ENCODE measurements at places on chromosomes 12 and 14. TPM values are rescaled to one million over a fixed set of nuclear protein-coding genes. Genes with fewer than 3 reads are reported as not detected.
A peak's percentile ranks its signal among the peaks of the same experiment; 100 is the strongest.

GRCh38 chr12:32987512-32987911 lies 90.9 kb upstream of the PKP2 start:
- no peak for DNase-seq

DNA sequence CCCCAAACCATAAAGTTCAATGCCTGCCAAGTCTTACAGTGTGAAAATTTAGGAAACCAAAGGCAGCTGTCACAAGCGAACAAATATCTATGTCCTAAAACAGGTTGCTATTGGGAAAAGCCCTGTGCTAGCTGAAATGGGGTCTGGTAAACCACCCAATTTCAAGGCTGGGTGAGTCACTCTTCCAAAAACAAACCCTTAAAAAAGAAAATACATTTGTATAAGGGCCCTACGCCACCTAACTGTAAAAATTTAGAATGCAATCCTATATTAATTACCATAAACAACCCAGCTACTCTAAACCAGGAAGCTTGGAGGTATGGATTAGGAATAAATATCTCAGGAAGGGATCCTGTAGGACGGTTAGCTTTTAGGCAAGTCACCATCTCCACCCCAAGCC lies 32.1 kb downstream of the PRMT8 start:
- no peak for DNase-seq

DNA sequence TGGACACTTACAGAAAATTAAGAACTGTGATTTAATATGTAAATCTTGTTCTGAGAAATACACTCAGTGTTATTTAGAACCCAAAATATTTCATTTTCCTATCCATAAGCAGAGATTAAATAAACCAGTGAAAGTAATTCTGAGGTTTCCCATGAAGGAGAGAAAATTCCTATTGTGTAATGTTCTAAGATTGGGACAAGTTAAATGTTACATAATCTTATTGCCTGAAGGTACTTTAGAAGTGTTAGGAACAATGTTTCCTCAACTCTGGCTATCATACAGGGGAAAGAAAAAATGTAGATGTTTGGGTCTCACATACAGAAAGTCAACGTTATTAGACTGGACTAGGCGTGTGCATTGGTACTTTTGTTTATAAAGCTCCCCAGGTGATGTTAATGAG lies 281.9 kb upstream of the SYT10 start:
- DNase-seq: no peak

HNF1A gene
- total RNA-seq: 23.8 TPM

GRCh38 chr14:56585461-56586084 lies 6.0 kb downstream of the TMEM260 start:
- no peak for DNase-seq

OR10P1 gene
- not detected for total RNA-seq

CD69 gene
- total RNA-seq: 0.53 TPM

- no peak for DNase-seq
Measured at GRCh38 chr12:22828066-22828465, 203.1 kb downstream of the ETNK1 start.

DNA sequence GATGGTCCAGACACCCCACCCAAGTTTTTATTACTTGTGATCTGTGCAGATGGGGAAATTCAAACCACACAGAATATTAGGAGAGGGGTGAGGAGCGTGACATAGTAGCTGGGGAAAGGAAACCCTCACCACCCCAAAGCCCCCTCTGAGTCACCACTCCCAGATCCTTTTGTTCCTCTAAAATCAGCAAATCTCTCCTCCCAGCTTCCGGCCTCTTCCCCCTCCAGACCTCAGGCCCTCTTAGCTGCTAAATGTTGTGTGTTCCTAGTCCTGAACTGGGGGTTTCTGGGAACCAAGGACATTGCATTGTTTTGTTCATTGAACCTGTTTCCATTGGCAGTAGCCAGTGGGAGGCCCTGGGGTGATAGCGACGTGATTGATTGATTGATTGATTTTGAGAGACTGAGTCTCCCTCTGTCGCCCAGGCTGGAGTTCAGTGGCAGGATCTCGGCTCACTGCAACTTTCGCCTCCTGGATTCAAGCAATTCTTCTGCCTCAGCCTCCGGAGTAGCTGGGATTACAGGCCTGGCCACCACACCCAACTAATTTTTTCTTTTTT lies 5.9 kb upstream of the ORAI1 start:
- DNase-seq: no peak

- DNase-seq: peak; percentile 88
Measured at GRCh38 chr14:23608454-23608853, 27.7 kb upstream of the DHRS2 start.

SRSF9 gene
- 57.8 TPM for total RNA-seq

DNA sequence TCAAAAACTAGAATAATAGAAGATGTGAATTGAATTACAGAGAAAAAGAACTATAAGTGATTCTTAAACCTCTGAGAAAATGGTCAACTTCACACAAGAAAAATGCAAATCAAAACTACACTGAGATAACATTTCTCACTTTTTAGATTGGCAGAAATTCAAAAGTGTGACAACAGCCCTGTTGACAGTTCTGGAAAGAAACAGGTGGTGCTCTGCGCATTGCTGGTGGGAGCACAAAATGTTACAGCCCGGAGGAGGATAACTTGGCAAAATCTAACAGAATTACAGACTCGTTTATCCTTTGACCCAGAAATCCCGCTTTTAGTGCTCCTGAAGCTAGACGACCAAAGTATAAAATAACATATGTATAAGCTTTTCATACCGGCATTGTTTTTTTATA lies 222.5 kb upstream of the CNTN1 start:
- DNase-seq: no peak

- no peak for DNase-seq
Measured at GRCh38 chr12:46524778-46525177, 152.2 kb upstream of the SLC38A2 start.

BAZ2A gene
- total RNA-seq: 32.2 TPM

- DNase-seq: no peak
Measured at GRCh38 chr12:46554460-46554859, 181.9 kb upstream of the SLC38A2 start.

ASIC1 gene
- total RNA-seq: 0.28 TPM

PDZRN4 gene
- 0.20 TPM for total RNA-seq

GRCh38 chr14:23093991-23094665 lies 808 bp downstream of the ACIN1 start:
- DNase-seq: peak; percentile 38

GRCh38 chr14:92352158-92352985 lies 29.4 kb downstream of the SLC24A4 start:
- no peak for DNase-seq

- no peak for DNase-seq
Measured at GRCh38 chr14:94840467-94840866, 70.6 kb upstream of the GSC start.

SERPINA10 gene
- 200 TPM for total RNA-seq

- peak; percentile 73 for DNase-seq
Measured at GRCh38 chr12:16385782-16386646, 38.6 kb downstream of the MGST1 start.

- no peak for DNase-seq
Measured at GRCh38 chr14:72638021-72638420, 255.9 kb downstream of the DPF3 start.

HVCN1 gene
- total RNA-seq: 1.5 TPM

GRCh38 chr14:37668646-37669045 lies 73.2 kb downstream of the TTC6 start:
- DNase-seq: no peak

- DNase-seq: no peak
Measured at GRCh38 chr12:57477710-57478681, 1.7 kb downstream of the ARHGAP9 start.

MGP gene
- total RNA-seq: 5.5 TPM

CLEC6A gene
- not detected for total RNA-seq

DNA sequence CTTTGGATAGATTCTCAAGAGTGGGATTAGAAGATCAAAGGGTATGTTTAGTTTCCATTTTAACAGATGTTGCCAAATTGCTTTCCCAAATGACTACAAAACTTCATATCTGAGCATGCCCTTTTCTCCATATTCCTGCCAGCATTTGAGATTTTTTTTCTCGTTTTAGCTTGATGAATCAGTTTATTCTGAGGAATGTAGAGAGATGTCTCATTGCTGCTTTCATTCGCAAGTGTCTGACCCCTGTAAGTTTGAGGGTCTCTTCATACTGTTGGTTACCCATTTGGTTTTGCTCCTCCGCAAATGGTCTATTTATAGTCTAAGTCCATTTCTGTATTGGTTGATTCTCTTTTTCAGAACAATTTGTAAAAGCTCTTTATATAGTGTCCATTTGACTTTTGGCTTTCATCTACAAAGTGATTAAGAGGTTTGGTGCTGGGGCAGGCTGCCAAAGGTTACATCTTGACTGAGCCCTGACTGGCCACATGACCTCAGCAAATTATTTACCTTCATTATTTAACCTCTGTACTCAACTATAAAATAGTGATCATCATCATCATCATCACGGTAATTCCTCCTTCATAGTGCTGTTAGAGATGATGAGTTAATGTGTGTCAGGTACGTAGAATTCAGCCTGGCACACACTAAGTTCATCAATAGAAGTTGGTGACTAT lies 33.6 kb downstream of the HCAR2 start:
- no peak for DNase-seq

SLC38A4 gene
- total RNA-seq: 518 TPM

- DNase-seq: no peak
Measured at GRCh38 chr12:57236925-57237595, 7.5 kb downstream of the SHMT2 start.

DNA sequence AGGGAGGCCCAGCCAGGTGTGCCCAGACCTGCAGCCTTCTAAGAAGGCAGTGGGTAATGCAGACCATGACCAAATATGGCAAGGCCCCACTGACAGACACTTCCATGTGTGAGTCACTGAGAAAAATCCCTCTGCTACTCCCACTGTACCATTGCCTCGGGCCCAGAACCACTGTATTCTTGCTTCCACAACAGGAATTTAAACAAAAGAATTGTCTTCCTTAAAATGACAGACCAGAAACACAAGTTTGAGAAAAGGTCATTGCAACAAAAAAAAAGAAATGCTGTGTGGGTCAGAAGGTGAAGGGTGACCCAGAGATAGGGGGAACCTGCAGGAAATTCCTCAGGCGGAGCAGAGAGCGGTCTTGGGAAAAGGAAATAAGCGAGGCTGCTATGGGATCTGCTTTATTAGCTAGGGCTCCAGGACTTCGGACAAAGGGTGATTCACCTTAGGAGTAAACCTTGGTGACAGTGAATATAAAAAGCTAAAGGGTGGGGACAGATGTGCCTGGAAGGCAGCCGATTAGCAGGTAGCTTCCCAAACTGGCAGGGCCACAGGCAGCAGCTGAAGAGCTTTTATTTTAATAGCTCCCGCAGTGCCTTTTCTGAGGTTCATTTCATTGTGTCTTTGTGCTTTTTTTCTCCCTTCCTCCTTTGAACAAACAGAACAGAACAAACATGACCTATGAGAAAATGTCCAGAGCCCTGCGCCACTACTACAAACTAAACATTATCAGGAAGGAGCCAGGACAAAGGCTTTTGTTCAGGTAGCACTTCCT lies 185.3 kb upstream of the BCL2L14 start:
- DNase-seq: peak; percentile 52

DNA sequence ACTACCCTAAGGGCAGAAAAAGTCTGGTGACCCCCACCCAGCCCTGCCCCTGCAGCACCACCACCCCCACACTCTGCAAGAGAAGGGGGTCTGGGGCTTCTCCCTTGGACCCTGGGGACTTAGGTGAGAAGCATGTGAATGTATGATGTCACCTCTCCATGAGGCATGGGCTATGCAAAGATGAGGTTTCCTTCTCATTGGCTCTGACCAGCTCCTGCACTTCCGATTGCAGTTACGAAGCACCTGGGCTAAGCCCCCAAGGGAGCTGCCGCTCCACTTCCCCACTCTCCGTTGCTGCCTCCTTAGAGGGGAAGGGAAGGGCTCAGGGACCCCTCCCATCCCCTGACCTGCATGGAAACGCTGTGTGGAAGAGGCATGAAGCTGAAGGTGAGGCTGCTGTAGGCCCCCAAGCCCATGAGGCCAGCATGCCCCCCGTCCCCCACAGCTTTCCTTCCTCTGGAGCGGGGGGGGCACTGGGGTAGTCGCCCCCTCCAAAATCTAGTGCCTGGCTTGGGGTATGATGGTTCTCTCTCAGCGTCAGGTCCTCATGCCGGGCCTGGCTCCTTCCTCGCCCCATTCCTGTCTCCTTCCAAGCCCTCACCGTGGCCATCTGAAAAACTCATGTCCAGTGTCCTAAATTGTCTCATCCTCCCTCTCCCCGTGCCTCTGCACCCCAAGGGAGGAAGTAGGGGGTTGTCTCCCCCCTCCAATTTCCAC lies 5.5 kb upstream of the DDX23 start:
- DNase-seq: no peak

GRCh38 chr14:44812672-44813071 lies 149.1 kb downstream of the KLHL28 start:
- no peak for DNase-seq

DNA sequence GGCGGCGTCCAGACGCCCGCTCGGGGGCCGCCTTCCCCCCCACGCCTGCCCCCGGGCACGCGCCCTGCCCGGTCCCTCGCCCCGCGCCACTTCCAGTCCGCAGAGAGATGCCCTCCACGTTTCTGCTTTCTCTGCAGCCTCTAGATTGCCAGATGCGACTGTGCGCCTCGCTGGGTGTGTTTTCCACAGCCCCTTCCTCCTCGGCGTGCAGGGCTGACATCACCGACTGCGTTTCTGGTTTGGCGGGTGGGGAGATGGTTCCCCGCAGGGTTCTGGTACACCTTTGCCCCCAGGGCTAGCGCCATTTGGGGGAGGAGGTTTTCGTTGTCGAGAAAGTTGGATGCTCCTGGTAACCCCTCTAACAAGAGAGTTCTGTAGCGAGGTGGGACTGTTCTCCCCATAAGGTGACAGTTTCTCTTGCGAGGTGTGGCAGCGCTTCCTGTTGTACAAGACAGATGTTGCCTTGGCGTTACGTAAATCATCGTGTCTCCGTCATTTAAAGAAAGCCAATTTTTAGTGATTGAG lies 1.5 kb downstream of the CALM1 start:
- DNase-seq: peak; percentile 52

All from left lobe of liver (tissue), 2 donors.